ENCODE measurements at places on chromosomes 1 and 21. TPM values are rescaled to one million over a fixed set of nuclear protein-coding genes. Genes with fewer than 3 reads are reported as not detected.
A peak's percentile ranks its signal among the peaks of the same experiment; 100 is the strongest.

The MEX3A gene
- total RNA-seq, result 0.88 TPM

GRCh38 chr21:41759926-41760325 lies 6.9 kb downstream of the RIPK4 start:
- peak; percentile 17 for DNase-seq
- H3K4me3 ChIP-seq, result no peak overlapping the region
- no peaks in the 10 kb centered on the region for H3K36me3 ChIP-seq
- H3K27me3 ChIP-seq, result peaks cover 17% of the 10 kb centered on the region

DNA sequence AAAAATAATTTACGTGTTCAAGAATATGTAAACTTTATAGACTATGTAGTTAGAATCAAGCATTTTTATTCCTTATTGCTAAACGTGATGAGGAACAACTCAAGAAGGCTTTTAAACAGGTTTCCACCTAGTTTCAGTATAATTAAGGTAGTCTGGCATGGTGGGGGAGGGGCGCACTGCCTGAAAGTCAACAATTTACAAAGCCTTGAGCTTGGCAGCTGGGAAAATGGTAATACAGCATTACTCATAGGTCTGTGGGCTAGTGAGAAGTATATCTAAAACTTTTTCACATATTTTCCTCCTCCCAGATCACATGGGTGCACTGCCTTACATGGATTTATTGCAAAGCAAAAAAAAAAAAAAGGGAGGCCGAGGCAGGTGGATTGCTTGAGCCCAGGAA lies 75.2 kb downstream of the EVI5 start:
- no peaks in the 10 kb centered on the region for H3K36me3 ChIP-seq
- H3K4me3 ChIP-seq, result no peak overlapping the region
- peaks cover 10% of the 10 kb centered on the region for H3K4me1 ChIP-seq

DNA sequence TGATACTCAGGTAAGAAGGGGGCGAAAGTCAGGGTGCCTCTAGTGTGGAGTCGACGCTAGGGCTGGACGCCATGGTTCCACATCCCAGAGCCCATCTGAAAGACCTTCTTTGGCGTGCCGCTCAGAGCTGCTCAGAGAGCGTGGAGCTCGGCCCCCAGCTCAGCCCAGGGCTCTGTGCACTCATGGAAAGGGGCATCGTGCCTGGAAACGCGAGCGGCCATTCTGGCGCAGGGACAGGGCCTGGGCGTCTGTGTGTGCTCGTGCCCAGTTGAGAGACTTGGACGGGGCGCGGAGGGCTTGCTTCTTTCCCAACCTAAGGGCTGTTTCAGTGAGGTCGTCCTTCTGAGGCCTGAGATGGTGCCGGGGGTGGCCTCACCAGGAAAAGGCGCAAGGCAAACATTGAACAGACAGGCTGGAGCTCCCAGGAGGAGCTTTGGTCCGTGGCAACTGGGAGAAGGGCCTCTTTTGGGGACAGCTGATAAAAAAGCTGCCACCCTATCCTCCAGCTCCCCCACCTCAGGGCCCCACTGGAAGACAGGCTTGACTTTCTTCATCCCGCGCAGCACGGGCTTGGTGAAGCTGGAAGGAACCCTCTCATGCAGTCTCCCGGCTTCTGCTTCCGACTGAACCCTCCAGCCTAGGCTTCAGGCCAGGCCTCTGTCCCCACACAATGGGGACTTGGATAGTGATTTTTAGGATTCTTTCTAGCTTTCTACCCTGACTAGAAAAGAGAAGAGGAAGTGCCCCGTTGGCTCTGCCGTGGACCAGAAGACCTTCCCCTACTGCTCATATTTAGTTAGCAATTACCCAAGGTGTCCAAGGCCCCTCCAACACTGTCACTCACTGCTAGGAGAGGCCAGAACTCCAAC lies 77.1 kb downstream of the CD58 start:
- no peak for DNase-seq
- no peak overlapping the region for H3K4me3 ChIP-seq
- no peaks in the 10 kb centered on the region for H3K36me3 ChIP-seq
- no peaks in the 10 kb centered on the region for H3K27me3 ChIP-seq
- peaks cover 35% of the 10 kb centered on the region for H3K4me1 ChIP-seq

GRCh38 chr21:43645136-43645891 lies 14.0 kb downstream of the HSF2BP start:
- H3K4me3 ChIP-seq, result peak overlapping the region; percentile 57
- DNase-seq, result peak; percentile 87
- peak overlapping the region; percentile 78 for H3K27ac ChIP-seq
- no peaks in the 10 kb centered on the region for H3K27me3 ChIP-seq

The PGLYRP4 gene
- total RNA-seq, result not detected

GRCh38 chr21:25103500-25104207 lies 503.6 kb downstream of the MRPL39 start:
- no peak for DNase-seq
- no peaks in the 10 kb centered on the region for H3K36me3 ChIP-seq
- no peak overlapping the region for H3K4me3 ChIP-seq
- no peaks in the 10 kb centered on the region for H3K27me3 ChIP-seq
